ENCODE measurements at places on chromosomes 16 and 17.

DNA sequence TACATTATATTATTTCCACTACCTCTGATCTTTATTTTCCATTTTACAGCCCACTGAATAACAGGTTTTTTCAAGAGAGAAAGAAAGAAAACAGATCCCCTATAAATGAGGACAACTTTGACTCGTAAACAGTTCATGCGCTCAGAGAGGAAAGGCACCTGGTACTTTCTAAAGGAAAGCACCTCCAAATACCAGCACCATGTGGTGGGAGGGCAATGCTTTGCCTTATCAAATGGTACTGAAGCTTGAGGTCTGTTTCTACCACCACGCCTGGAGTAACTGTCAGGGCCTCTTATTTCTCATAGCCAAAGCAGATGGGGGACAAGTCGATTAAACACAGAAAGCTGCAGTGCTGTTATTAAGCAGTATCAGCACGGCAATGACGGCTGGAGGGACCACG is 510.3 kb upstream of the ZFHX3 start:
- no peak for DNase-seq

GRCh38 chr17:45277992-45278391 is 16.1 kb upstream of the SPATA32 start:
- DNase-seq = peak; percentile 70

DNA sequence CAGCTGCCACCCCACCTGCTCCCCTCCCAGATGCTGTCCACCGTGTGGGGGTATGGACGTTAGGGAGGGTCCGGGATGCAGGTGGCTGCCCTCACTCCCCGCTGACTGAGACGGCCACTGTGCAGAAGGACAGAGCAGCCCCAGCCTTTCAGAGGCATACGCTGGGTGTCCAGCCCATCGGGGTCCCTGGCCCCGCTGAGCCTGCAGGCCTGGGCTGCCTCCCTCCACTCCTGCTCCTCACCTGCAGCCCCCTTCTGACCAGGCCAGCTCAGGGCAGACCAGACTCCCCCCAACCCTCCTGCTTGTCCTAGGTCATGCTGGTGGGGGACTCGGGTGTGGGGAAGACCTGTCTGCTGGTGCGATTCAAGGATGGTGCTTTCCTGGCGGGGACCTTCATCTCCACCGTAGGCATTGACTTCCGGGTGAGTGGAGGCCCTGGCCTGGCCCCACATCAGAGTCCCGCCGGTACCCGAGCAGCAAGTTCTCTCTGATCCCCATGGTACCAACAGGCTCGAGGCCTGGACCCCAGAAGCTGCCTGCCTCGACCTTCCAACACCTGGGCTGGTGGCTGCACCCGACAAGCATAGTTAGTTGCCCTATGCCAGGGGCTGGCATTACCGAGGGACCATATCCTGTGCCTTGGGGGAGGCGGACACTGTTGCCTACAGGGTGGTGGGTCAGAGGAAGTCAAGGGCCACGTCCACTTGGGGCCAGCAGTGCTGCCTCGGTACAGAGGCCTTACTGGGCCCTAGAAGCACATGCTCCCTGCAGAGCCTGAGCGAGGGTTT is 1.4 kb downstream of the RAB26 start:
- no peak for DNase-seq

DNA sequence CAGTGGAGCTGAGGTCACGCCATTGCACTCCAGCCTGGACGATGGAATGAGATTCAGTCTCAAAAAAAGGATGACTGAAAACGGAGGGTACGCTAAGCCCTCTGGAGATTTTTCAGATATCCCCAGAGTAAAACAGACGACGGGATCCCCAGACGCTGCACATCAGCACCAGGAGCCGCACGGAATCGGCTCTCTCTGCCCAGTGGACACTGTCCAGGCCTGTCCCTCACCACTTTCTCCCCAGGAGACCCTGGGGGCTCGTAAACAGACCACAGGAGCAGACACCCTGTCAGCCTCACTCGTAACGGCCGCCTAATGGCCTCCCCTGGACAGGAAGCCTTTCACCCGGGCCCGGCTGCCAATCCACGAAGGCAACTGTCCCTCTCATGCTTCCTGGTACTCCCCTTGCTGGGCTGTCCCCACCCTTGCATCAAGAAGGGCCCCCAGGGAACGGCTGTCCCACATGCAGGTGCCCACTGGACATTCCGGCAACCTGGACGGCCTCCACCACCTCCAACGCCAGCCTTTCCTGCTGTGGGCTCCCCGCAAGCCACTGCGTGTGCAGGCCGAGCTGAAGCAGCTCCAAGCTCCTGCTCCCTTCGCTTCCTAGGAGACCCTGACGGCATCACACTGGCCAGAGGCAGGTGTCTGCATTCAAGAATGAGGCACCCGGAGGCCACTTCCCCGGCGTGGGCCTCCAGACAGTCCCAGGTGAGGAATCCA is 74.3 kb downstream of the TIMM22 start:
- DNase-seq = no peak

DNA sequence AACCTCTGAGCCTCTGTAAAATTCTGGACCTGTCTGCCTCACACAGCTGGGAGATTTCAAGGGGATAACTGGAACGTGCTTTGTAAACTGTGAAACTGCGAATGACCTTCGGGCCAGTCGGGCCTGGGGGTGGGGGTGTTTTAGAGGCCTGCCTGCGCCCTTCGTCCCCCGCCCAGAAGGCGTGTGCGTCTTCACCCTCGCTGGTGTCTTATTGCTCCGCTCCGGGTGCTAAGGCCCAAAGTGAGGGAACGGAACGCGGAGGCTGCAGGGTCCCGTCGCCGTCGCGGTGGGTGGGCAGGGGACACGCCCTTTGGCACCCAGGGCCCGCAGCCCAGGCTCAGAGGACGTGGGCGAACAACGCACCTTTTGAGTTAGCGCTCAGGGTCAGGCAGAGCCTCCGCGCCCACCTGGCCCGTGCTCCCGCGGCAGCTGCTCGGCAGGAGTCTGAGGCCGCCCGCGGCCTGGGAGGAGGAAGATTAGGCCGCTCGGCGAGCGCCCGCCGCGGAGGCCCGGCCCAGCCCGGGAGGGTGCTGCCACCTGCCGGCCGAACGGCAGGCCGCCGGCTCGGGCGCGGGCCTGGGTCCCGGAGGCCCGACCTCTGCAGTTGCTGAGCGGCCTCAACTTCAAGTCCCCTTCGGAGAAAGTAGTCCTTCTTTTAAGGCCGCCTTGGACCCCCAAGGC is 29.7 kb downstream of the DCAKD start:
- DNase-seq = peak; percentile 55

- DNase-seq = no peak
Observed at GRCh38 chr16:68480084-68480995, 32.0 kb upstream of the SMPD3 start.

- DNase-seq = no peak
Observed at GRCh38 chr16:50607970-50608557, 59.9 kb downstream of the NKD1 start.

- peak; percentile 38 for DNase-seq
Observed at GRCh38 chr16:51818342-51818944, 667.4 kb upstream of the SALL1 start.

DNA sequence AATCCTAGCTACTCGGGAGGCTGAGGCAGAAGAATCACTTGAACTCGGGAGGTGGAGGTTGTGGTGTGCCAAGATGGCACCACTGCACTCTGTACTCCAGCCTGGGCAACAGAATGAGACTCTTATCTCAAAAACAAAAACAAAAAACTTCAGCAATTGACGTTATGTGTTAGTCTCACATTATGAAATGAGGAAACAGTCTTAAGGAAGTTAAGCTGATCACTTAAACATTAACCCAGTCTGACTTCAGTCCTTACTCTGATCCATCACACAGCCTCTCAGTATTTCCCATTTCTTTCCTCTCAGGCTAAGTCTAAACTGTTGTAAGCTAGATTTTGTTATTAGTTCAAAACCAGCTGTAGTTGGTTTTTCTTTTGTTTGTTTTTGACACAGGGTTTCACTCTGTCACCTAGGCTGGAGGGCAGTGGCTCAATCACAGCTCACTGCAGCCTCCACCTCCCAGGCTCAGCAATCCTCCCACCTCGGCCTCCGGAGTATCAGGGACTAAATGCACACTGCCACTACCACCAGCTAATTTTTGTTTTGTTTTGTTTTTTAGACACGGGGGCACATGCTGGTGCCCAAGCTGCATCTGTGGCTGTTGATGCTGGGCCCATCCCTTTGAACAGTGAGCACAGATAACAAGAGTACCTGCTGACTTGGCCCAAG is 6.3 kb downstream of the JPT1 start:
- DNase-seq = no peak

GRCh38 chr17:44077595-44077909 is 7.0 kb downstream of the G6PC3 start:
- DNase-seq = no peak

DNA sequence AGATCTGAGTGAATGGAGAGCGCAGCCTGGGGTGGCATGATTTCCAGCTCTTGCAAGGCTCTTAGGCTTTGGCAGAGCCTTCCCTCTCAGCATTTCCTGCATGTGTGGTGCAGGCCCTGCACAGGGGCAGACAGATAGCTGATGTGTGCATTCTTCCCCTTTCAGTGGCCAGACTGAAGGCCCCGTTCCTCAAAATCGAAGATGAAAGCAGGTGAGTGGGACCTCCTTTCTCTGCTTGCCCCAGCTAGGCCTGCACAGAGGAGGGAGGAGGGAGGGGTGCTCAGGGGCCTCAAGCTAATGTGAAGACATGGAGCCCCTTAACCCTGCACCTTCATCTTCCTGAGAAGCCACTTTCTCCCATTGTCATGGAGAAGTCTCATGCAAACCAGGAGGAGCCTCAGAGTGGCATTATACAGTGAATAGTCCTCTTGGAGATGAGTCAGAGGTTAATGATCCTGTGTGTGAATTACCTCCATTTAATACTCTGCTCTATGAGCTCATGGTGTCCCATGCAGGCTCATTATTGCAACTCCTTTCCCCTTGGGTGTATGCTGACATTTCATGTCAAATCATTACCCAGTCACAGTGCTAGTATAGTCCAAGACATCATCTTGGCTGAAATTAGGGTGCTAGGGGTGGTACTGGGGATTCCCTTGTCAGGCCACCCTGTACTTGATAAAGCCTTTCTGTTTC is 20.4 kb upstream of the ADAM11 start:
- DNase-seq = no peak

DNA sequence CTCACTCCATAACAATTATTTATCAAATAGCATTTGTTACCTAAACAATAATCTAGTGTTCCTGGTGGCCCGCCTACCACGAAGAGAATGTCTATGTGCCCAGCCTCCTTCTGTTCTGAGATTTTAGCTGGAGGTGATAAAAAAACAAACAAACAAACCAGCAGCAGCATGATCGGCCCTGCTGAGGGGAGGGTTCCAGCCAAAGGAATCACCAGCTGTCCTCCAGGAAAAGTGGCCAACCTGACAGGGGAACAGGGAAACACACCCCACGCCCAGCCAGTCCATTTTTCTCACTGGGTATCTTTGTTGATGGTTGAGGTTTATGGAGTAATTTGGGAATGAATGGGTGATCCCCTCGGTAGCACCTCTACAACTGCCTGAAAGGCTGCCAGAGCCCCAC is 203.0 kb upstream of the DYNLRB2 start:
- no peak for DNase-seq

GRCh38 chr16:12881740-12882139 is 19.7 kb upstream of the SHISA9 start:
- DNase-seq = peak; percentile 15

DNA sequence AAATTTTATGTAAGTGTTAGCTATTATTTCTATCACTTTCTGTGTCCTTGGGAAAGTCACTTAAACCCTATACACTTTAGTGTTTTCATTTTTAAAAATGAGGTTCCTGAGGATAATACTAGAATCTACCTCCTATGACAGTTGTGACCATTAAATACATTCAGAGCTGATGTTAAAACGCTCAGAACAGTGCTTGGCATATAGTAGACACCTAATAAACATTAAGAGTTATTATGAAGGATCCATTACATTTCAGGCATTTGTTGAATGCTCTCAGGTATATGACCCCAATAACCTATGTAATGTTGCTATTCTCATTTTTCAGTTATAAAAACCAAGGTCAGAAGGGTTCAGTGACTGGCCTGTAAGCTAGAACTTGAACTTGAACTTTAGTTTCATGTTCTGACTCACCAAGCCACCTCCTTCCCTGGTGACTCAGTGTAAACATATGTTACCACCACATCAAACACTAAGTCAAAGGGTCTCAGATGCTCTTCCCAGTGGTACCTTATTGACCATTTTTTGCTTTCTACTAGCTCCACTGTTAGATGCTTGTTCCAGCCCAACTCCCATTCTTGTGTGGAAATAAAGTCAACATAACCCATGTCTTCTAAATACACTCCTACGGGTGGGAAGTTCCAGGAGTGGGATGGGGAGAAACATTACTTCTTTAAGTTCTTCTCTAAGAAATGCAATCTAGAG is 47.6 kb downstream of the HSD17B2 start:
- DNase-seq = peak; percentile 10

DNA sequence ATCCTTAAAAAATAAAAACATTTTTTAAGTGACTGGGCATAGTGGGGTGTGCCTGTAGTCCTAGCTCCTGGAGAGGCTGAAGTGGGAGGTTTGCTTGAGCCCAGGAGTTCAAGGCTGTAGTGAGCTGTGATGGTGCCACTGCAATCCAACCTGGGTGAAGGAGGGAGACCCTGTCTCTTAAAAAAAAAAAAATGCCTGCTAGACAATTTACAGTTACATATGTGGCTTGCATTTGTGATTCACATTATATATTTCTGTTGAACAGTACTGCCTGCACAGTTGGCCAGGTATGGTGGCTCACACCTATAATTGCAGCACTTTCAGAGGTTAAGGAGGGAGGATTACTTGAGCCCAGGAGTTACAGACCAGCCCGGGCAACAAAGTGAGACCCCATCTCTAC is 23.4 kb downstream of the CBFB start:
- no peak for DNase-seq

- DNase-seq = no peak
Observed at GRCh38 chr17:59366040-59366757, 34.7 kb downstream of the YPEL2 start.

GRCh38 chr17:49218941-49219913 is 8.7 kb downstream of the ABI3 start:
- no peak for DNase-seq

- no peak for DNase-seq
Observed at GRCh38 chr16:77157346-77158058, 33.5 kb upstream of the MON1B start.

DNA sequence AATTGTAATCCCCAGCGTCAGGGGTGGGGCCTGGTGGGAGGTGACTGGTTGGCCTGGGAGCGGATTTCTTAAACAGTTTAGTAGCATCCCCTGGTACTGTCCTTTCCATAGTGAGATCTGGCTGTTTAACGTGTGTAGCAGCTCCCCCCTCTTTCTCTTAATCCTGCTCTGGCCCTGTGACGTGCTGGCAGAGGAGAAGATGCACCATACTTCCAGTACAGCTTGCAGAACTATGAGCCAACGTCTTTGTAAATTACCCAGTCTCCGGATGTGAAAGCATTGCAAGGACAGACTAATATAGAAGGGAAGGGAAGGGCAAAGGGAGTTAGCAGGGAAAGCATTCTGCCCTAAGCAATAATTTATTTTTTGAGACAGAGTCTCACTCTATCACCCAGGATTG is 83.9 kb downstream of the RMI2 start:
- DNase-seq = no peak
